ENCODE measurements at places on chromosomes 2 and 18.

GRCh38 chr18:21456428-21457178, 143.9 kb downstream of the ESCO1 start:
- DNase-seq: no peak

DNA sequence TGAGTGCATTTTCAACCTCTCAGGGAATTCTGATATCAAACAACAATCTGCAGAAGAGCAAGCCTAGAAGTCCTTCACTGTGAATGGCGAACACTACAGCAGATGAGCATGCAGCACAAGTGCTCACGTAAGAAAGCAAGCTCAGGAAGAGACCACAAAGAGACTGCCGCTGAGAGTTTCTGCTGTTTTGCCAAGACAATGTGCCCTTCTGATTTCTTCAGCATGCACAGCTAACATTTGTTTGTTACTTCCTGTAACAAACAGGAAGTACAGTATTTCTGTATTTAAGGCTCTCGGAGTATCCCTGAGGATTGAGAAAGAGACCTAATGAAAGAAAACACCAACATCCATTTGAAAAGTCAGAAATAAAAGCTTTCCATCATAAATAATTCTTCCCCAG, 45.9 kb downstream of the MBOAT2 start:
- DNase-seq: no peak

DNA sequence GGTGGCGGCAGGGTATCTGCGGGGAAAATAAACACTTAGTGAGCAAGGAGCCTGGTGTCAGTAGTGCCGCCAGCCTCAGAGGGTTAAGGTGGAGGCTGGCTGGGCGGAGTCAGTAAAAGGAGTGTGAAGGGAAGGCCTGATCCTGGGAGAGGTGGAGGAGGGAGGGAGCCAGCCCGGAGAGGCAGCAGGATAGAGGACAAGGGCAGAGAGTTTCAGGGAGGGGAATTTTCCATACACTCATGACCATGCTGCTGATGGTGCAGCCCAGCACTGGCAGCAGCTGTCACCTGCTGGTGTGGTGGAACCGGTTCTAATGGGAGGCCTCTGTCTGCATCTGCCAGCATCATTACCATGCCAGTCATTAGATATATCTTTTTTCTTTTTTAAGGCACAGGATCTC, 2.0 kb upstream of the TEX44 start:
- no peak for DNase-seq

DNA sequence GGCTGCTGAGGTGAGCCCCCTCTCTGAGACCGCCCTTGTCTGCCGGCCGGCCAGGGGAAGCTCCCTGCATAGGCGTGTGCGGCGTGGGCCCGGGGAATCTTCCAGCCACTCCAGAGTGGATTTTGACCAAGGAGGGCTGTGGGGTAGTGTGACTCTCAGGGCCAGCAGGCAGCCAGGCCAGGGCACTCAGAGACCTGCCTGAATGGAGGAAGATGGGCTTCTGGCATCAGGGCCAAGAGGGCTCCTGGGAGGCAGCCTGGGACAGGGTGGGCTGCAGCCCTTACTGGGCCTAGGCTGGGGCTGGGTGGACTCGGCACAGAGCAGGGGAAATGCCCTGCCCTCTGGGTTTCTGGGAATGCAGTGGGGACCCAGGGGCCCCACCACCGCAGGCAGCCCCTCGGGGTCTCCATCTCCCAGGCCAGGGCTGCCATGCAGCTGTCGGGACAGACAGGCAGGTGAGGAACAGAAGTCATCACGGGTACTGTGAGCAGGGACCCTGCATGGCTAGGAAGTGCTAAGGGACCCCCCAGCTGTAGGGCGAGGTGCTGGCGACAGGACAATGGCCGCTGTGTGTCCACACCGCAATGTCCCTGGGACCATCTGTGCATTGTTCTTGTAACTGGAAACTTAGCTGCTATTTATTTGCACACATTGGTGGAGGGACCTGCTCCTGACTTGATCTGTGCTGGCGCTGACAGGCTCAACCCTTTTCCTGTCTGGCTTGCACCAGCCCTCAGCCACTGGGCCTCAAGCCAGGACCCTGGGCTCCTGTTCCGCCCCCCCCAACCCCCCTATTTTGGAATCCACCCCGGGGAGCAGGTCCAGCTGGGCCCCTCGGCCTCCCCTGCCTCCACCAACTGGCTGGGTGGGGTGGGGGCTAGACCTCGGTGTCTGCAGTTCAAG, 4.1 kb downstream of the PDCD1 start:
- DNase-seq: no peak

DNA sequence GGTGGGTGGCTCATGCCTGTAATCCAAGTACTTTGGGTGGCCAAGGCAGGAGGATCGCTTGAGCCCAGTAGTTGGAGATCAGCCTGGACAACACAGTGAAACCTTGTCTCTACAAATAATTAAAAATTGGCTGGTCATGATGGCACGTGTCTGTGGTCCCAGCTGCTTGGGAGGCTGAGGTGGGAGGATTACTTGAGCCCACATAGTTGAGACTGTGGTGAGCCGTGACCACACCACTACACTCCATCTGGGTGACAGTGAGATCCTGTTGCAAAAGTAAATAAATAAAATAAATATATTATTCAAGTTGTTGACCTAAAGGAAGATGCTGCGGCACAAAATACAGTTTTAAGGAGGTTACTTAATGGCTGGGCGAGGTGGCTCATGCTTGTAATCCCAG, 72.7 kb downstream of the LAMA3 start:
- DNase-seq: no peak

- no peak for DNase-seq
Measured at GRCh38 chr2:832635-833034, 118.0 kb upstream of the SNTG2 start.

- peak; percentile 16 for DNase-seq
Measured at GRCh38 chr18:27627927-27628326, 442.8 kb upstream of the CHST9 start.

DNA sequence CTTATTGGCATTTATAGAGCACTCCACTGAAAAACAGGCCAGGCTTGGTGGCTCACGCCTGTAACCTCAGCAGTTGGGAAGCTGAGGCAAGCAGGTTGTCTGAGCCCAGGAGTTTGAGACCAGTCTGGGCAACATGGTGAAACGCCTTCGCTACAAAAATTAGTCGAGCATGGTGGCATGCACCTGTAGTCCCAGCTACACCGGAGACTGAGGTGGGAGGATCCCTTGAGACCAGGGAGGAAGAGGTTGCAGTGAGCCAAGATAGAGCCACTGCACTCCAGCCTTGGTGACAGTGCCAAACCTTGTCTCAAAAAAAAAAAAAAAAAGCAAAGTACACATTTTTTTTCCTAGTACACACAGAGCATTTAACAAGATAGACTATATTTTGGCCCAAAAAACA, 96.1 kb downstream of the TGIF1 start:
- no peak for DNase-seq

DNA sequence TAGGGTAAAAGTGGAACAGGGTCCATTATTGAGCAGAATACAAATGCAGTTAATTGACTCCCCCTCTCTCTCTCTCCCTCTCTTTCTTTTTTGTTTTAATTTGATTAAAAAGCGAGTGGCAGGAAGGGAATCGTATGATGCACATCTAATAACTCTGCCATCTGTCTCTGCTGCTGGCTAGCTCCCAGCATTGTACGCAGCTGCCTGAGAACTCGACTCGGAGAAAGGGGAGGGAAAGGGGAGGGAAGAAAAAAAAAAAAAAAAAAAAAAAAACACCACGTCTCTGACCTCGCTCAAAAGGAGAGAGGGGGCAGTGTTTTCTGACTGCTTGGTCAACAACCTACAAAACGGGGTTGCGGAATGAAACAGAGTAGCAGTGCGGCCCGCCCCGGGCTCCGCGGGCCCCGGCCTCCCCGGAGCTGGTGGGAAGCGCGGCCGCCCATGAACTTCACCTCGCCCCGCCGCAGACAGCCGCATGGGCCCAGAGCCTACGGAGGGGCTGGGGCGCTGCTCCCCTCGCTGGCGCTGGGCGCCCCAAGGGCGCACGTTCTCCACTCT, 265.7 kb downstream of the TCF4 start:
- DNase-seq: peak; percentile 5

GRCh38 chr2:15638720-15639119, 47.1 kb downstream of the DDX1 start:
- peak; percentile 54 for DNase-seq

DNA sequence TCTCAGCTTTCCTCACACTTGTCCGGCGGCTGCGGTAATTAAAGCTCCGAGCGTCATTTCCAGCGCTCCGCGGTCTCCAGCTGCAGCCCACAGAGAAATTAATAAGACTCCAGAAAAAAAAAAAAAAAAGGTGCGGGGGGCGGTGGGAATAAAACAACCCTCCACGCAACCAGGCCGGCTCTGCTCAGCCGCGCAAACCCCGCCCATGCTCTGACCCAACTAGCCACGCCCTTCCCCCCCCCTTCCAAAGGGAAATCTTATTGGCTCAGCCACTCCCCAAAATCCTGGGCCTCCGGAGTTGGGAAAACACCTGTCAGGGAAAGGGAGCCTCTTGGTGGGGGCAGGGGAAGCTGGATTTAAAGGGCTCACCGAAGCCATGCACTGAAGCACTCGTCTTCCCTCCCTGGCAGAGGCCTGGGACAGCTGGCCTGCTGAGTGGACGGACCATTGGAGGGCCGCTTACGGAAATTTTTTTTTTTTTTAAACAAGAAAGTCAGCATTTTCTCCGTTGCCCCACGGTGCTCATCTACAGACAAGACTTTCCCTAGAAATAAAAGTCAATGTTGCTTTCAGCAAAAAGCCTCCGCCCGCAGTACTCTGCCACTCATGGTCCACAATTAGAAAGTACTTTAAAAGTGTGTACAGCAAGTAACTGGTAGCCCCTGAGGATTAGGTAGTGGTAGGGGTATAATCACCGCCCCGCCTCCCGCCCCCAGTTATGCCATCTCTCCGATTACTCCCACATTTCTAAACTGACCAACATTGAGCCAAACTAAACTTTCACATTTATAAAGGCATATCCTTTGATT, 674 bp upstream of the ERBB4 start:
- no peak for DNase-seq

- no peak for DNase-seq
Measured at GRCh38 chr2:198325359-198325758, 521.0 kb downstream of the PLCL1 start.

- DNase-seq: no peak
Measured at GRCh38 chr2:111250448-111251030, 129.8 kb downstream of the BCL2L11 start.

GRCh38 chr2:142824756-142825155, 52.7 kb upstream of the KYNU start:
- DNase-seq: no peak

GRCh38 chr2:205640716-205641115, 41.6 kb upstream of the NRP2 start:
- no peak for DNase-seq

- no peak for DNase-seq
Measured at GRCh38 chr2:205403244-205403825, 279.0 kb upstream of the NRP2 start.

- DNase-seq: no peak
Measured at GRCh38 chr2:194060269-194060668, 1596.8 kb upstream of the SLC39A10 start.

DNA sequence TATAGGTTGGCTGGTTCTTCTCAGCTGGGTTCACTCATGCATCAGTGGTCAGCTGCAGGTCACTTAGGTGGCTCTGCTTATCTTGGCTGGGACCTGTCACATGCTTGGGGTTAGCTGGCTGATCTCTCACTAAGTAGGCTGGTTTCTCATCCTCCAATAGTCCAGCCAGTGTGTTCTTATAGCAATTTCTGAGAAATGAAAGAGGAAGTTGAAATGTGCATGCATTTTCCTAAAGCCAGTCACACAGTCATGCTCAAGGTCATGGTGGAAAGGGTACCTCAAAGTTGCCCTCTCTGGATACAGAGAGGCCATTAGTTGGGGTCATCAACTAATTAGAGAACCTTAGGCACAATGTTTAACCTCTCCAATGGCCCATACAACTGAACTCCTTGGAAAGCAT, 64.4 kb downstream of the KLHL29 start:
- no peak for DNase-seq

GRCh38 chr18:3867864-3868311, 417.9 kb downstream of the TGIF1 start:
- DNase-seq: peak; percentile 23

DNA sequence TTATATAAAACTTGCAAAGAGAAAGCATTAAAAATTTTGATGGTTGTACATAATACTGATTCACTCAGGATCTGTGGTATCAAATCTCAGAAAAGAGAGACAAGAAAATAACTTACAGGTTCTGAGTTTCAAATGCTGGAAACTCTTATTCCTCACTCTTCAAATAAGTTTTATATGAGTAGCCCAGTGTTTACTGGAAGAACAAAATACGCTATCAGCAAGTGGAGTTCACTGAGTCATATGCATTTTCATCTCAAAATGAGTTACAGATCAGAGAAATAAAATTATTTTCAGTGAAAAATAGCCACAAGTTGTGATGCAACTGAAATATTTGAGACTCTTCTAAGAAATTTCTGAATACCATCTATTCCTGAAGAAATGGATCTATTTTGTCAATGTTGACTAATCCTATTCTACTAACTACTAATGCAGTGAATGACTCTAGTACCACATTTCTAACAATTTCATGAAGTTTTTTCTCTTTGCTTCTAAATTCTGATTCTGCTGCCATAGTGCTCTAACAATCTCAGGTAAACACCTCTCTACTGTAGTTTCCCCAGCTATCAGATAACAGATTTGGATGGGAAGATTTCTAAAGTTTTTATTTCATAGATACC, 391.7 kb downstream of the ZEB2 start:
- DNase-seq: no peak

DNA sequence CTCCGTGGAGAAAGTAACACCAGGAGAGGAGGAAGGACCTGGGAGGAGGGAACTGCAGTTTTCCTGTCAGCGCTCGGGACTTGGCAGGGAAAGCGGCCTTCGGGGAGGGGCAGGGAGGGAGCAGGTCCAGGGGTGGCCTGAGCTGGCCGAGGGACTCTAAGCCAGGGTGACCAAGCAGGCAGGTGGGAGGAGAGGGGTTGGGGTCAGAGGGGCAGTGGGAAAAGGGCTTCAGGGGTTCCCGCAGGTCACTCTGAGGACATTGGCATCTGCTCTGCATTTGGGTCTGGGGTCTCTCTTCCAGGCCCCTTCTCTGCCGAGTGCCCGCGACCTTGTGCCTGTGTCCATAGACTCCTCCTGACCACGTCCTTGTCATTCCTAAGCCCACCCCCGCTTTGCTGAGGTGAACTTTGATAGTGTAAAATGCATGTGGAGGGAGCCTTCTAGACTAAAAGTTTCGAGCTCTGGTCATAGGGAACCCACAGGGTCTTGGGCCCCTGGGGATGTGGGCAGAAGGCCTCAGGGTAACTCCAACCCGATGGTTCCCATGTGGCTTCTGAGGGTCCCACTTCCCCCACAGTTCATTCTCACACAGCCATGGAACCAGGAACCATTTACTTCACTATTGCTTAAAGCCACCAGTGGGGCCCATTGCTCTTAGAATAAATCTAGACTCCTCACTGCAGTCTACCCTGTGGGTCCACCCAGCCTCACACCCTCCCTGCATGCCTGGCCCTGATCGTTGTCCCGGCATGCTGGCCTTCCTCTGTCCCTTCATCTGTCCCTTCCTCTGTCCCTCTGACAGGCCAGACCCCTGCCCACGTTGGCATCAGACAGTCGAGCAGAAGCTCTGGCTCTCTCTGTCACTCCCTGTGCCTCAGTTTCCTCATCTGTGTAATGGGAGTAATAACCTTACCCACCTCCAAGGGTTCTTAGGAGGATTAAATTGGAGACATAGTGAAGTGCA, 229.2 kb downstream of the SEPTIN10 start:
- DNase-seq: no peak

GRCh38 chr2:15159206-15159605, 401.9 kb downstream of the NBAS start:
- no peak for DNase-seq

- DNase-seq: no peak
Measured at GRCh38 chr2:109381327-109381820, 232.4 kb downstream of the SEPTIN10 start.

- no peak for DNase-seq
Measured at GRCh38 chr18:48122376-48122775, 191.9 kb upstream of the SMAD2 start.
